ENCODE measurements at places on chromosomes 12 and 14.

- no peak for DNase-seq
These were observed 199.4 kb downstream of the SUDS3 start for GRCh38 chr12:118575730-118576129.

DNA sequence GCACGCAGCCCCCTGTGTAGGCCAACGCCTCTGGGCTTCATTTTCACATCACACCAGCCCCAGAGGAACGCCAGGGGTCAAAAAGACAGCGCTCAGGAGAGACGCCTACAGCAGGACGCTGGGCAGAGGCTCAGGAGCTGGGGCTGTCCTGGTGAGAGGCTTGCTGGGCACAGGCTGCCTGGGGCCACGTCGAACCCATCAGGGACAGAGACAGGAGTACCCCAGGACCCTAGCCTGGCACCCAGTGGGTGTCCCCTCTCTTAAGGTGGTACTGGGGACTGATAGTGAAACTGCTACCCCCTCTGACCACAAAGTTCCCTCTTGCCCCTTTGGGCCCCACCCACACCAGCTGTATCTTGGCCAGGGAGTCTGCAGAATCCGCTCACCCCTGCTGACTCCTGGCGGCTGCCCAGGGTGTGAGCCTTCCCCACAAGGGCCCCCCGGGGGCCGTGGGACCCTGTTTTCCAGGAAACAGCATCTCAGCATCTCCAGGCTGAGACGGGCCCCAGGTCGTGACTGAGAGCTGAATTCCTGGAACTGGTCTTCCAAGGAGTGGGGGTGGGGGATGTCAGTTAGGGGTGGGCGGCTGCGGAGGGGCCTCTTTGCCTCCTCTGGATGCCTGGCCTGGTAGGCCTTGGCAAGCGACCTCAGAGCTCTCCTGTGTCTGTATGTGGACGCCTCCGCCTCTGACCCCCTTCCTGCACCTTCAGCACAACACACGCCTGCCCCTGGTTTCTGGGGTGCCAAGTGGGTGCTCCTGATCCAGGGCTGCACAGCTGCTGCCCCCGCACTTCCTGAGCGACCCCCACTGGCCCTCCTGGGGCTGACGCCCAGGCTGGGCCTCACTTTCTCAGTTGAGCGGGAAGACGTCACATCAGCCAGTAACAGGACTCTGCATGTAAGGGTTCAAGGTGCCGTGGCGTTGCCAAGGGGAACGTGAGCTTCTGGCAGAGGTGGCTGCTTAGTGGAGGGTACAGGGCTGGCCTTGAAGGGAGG, 321.9 kb upstream of the RTL1 start:
- no peak for DNase-seq

GRCh38 chr12:26528943-26529342, 304.1 kb downstream of the ITPR2 start:
- DNase-seq = no peak

DNA sequence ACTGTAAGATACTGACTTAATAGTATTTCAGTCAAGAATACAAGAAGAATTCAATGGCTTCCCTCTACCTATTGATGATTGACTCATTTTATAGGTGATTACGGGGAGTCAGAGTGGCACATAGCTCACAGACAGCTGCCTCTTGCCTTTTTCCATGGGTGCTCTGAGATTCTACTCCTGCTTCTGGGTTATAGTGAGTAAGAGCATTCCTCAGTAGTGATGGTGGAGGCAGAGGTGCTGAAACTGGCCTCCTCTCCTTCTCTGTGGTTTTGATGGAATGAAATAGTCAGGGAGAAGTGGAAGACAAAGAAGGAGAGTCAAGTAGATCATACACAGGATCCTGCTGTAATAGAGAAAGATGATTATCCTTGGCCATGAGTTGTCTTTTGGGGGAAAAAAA, 438.2 kb upstream of the FAR2 start:
- DNase-seq = no peak

GRCh38 chr14:92392711-92393110, 69.7 kb downstream of the SLC24A4 start:
- no peak for DNase-seq
